ENCODE measurements at places on chromosomes 5 and 9. TPM values are rescaled to one million over a fixed set of nuclear protein-coding genes. Genes with fewer than 3 reads are reported as not detected.

The CDC14B gene
- total RNA-seq, result 17.1 TPM

The SAXO1 gene
- not detected for total RNA-seq

The FGFR4 gene
- 99.9 TPM for total RNA-seq

The ACOT12 gene
- not detected for total RNA-seq

The CATSPER3 gene
- 0.42 TPM for total RNA-seq

The RRAGA gene
- total RNA-seq, result 81.6 TPM

The LCN10 gene
- 10.0 TPM for total RNA-seq

The IFNA21 gene
- not detected for total RNA-seq

- no peak overlapping the region for H3K27ac ChIP-seq
- no peaks in the 10 kb centered on the region for H3K4me1 ChIP-seq
- no peaks in the 10 kb centered on the region for H3K27me3 ChIP-seq
- no peak for DNase-seq
Measured at GRCh38 chr9:1722404-1722803, 292.7 kb upstream of the SMARCA2 start.

- peaks cover 29% of the 10 kb centered on the region for H3K4me1 ChIP-seq
- H3K36me3 ChIP-seq, result no peaks in the 10 kb centered on the region
- H3K27ac ChIP-seq, result no peak overlapping the region
- H3K4me3 ChIP-seq, result no peak overlapping the region
- H3K27me3 ChIP-seq, result no peaks in the 10 kb centered on the region
Measured at GRCh38 chr5:141973871-141974595, 5.1 kb downstream of the RNF14 start.

GRCh38 chr5:58411372-58411771 lies 48.5 kb downstream of the PLK2 start:
- no peaks in the 10 kb centered on the region for H3K27me3 ChIP-seq
- no peaks in the 10 kb centered on the region for H3K36me3 ChIP-seq
- DNase-seq, result no peak
- no peak overlapping the region for H3K27ac ChIP-seq
- no peaks in the 10 kb centered on the region for H3K4me1 ChIP-seq

GRCh38 chr5:57181154-57181553 lies 7.3 kb downstream of the GPBP1 start:
- no peak for DNase-seq
- no peaks in the 10 kb centered on the region for H3K27me3 ChIP-seq
- H3K4me3 ChIP-seq, result no peak overlapping the region

DNA sequence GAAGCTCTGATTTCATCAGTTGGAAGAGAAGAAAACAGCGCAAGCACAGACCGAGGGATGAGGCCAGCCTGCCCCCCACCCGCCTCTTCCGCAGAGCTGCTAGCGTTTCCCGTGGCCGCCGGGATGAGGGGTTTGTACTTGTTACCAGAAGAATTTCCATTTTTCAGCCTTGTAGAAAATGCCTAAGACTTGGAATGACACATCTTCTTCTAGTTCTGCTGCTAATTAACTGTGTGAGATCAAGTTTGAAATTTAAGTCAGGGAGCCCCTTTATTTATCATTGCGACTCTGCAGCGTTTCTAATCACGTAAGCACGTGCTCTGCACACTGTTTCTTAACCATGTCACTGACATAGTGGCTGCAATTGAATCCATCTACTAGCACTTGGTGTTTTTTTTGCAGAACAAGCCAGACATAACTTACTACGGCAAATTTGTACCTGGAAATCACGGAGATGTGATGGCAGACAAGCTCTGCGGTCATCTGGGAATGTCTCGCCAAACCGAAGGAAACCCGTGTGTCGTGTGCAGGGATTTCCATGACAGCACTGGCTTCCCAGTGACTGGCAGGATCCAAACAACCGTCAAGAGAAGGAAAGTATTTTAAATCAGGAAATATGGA lies 41.8 kb upstream of the ROR2 start:
- no peak overlapping the region for H3K4me3 ChIP-seq
- H3K4me1 ChIP-seq, result no peaks in the 10 kb centered on the region
- peak; percentile 19 for DNase-seq

DNA sequence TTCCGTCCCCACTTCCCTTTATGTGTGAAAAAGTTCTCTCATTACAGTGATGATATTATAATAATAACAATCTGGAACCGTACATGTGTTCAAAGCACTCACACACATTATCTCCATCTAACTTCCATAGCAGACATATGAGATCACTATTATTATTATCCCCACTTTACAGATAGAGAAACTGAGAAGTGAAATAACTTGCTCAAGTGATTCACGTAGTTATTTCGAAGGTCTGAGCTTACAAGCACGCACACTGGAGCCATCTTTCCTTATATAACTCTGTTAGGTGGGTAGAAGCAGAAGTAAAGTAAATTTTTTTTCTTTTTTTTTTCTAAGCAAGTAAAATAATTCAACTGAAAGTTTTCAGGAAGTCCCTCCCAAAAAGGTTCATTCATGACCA lies 62.9 kb upstream of the PTGER4 start:
- H3K4me3 ChIP-seq, result no peak overlapping the region
- peaks cover 16% of the 10 kb centered on the region for H3K4me1 ChIP-seq
- no peaks in the 10 kb centered on the region for H3K36me3 ChIP-seq
- H3K27ac ChIP-seq, result peak overlapping the region; percentile 82
- no peaks in the 10 kb centered on the region for H3K27me3 ChIP-seq

- peaks cover 13% of the 10 kb centered on the region for H3K36me3 ChIP-seq
- peak overlapping the region; percentile 50 for H3K27ac ChIP-seq
- H3K4me3 ChIP-seq, result no peak overlapping the region
- no peaks in the 10 kb centered on the region for H3K27me3 ChIP-seq
Measured at GRCh38 chr5:132475987-132476875, 14.3 kb downstream of the IRF1 start.

- H3K27ac ChIP-seq, result no peak within 1 kb of the TSS
- peak; percentile 53 for DNase-seq
- no peaks in the 10 kb centered on the region for H3K4me1 ChIP-seq
- no peaks in the 10 kb centered on the region for H3K27me3 ChIP-seq
Measured at GRCh38 chr5:23507278-23507685, at the start of gene PRDM9. Gene PRDM9 (plus strand): TSS chr5:23507609. CDS start chr5:23509034, 1,425 bp downstream.

DNA sequence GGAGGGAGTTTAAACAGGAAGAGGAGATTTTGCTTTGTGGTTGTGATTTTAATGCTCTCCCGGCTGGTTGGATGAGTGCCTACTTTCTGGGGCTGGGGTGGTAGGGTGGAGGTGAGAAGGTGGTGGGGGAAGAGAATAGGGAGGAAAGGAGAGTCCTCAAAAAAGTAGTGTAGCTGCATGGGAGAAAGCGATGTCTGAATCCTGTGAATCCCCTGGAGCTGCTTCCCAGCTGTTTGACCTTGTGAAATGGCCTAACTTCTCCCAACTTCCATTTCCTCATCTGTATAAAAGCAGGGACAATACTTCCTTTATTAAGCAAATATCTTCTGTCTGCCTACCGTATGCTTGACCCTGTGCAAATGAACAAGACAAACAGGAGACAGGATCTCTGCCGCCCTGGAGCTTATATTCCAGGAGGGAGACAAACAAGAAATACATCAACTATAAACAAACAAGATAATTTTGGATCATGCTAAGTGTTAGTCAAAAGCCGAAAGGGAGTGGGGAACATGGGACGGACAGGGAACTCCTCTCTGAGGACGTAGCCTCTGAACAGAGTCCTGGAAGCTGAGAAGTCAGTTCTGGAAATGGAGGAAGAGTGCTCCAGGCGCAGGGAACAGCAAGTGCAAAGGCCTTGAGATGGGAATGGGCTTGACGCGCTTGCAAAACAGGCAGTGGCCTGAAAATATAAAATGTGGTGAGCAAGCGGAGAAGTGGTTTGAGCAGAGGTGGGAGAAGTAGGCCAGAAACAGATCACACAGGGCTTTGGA lies 103.5 kb downstream of the SPRY4 start:
- H3K4me1 ChIP-seq, result peaks cover 43% of the 10 kb centered on the region
- H3K27ac ChIP-seq, result peak overlapping the region; percentile 7
- H3K36me3 ChIP-seq, result no peaks in the 10 kb centered on the region
- no peak overlapping the region for H3K4me3 ChIP-seq
- no peak for DNase-seq

DNA sequence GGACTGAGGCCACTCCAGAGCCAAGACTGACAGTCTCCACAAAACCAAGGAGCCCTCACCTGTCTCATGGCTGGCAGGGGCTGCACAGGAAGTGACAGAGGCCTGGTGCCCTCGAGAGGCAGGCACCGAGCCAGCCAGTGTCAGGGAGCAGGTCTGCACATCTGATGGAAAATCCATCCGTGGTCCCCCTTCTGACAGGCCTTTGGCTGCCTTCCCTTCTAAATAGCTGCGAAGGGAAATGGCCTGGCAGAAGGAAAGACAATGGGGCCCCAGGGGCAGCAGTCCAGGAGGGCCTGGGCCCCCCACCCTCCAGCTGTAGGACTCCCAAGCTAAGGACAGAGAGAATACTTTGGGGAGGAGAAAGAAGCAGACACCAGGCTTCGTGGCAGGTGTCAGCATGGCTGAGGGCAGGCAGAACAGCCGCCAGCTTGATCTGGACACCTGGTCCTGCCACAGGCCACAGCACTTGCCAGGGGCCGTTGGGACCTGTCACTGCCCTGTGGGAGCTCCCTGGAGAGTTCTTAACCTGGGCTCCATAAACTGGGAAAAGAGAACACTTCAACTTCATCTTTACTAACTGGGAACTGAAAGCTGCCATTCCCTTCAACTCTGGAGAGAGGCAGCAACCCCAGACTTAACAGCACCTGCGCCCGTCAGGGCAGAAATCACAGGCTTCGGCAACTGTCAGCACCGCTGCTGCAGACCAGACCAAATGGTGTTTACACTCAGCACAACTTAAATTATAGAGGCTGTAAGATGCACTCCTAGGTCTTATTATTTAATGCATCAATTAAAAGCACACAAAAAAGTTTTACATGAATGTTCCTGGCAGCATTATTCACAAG lies 22.0 kb downstream of the ADAMTS2 start:
- H3K27ac ChIP-seq, result no peak overlapping the region
- H3K36me3 ChIP-seq, result no peaks in the 10 kb centered on the region
- peaks cover 48% of the 10 kb centered on the region for H3K27me3 ChIP-seq

GRCh38 chr5:125492977-125493376 lies 746.5 kb upstream of the ZNF608 start:
- H3K27ac ChIP-seq, result no peak overlapping the region
- no peaks in the 10 kb centered on the region for H3K4me1 ChIP-seq
- H3K4me3 ChIP-seq, result no peak overlapping the region
- no peaks in the 10 kb centered on the region for H3K27me3 ChIP-seq
- H3K36me3 ChIP-seq, result no peaks in the 10 kb centered on the region
- no peak for DNase-seq

DNA sequence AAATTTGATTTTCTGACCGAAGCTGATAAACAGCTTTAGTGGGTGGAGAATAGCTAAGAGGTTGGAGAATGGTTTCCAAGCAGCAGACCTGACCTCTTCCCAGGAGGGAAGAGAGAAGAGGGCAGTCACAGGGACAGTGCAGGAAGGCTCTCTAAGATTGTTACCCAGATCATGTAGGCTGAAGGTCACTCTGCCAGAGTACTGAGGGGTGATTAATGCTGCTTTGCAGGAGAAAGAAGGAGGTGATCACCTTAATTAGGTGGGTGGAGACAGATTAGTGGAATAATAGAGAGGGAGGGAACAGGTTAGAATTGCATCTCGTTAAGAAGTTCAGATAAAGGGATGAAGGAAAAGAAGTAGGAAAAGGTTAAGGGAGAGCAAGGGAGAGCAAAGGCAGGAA lies 440.5 kb downstream of the BRINP1 start:
- DNase-seq, result no peak
- H3K4me3 ChIP-seq, result no peak overlapping the region
- no peaks in the 10 kb centered on the region for H3K4me1 ChIP-seq

GRCh38 chr5:23884405-23885031 lies 377.1 kb downstream of the PRDM9 start:
- H3K4me1 ChIP-seq, result no peaks in the 10 kb centered on the region
- H3K27ac ChIP-seq, result no peak overlapping the region
- H3K27me3 ChIP-seq, result no peaks in the 10 kb centered on the region
- no peaks in the 10 kb centered on the region for H3K36me3 ChIP-seq

- H3K4me3 ChIP-seq, result no peak overlapping the region
- no peaks in the 10 kb centered on the region for H3K27me3 ChIP-seq
- H3K4me1 ChIP-seq, result no peaks in the 10 kb centered on the region
Measured at GRCh38 chr5:59562756-59563389, 330.7 kb downstream of the PDE4D start.

GRCh38 chr5:142125378-142125777 lies 16.8 kb downstream of the NDFIP1 start:
- H3K4me1 ChIP-seq, result peaks cover 23% of the 10 kb centered on the region
- H3K27ac ChIP-seq, result no peak overlapping the region
- H3K4me3 ChIP-seq, result no peak overlapping the region
- H3K36me3 ChIP-seq, result no peaks in the 10 kb centered on the region

DNA sequence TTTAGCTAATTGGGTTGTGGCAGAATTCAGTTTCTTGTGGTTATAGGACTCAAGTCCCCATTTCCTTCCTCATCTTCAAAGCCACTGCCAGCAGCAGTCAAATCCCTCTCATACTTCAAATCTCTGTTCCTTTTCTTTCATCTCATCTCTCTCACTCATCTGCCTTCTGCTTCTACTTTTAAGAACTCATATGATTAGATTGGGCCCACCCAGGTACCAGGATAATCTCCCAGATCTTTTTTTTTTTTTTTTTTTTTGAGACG lies 8.0 kb upstream of the REEP5 start:
- H3K4me1 ChIP-seq, result peaks cover 20% of the 10 kb centered on the region
- H3K27me3 ChIP-seq, result no peaks in the 10 kb centered on the region
- no peak overlapping the region for H3K4me3 ChIP-seq
- DNase-seq, result no peak

DNA sequence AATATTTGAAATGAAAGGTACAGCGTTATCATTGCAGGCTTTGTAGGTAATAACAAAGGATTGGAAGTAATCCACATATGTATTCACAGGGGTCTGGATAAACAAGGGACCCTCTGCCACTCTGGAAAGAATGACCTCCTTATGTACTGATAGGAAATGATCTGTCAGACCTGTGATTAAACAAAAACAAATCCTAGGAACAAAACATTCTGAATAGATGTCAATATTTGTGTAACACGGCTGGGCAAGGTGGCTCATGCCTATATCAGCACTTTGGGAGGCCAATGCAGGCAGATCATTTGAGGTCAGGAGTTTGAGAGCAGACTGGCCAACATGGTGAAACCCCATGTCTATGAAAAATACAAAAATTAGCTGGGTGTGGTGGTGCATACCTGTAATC lies 42.3 kb downstream of the NSUN2 start:
- H3K36me3 ChIP-seq, result no peaks in the 10 kb centered on the region
- DNase-seq, result no peak
- no peaks in the 10 kb centered on the region for H3K4me1 ChIP-seq
- peaks cover 9% of the 10 kb centered on the region for H3K27me3 ChIP-seq

- no peaks in the 10 kb centered on the region for H3K4me1 ChIP-seq
- no peaks in the 10 kb centered on the region for H3K36me3 ChIP-seq
- no peak overlapping the region for H3K27ac ChIP-seq
- H3K4me3 ChIP-seq, result peak overlapping the region; percentile 21
- DNase-seq, result peak; percentile 69
- H3K27me3 ChIP-seq, result no peaks in the 10 kb centered on the region
Measured at GRCh38 chr9:95313010-95313498, 4.5 kb downstream of the FANCC start.

Data from left lung (tissue), 14 donors.